Activated gamma-delta T cell treated with Interleukin-2 at 50 U/mL for 16 hours (primary cell): ENCODE measurements at places on chromosomes 13 and 19.

DNA sequence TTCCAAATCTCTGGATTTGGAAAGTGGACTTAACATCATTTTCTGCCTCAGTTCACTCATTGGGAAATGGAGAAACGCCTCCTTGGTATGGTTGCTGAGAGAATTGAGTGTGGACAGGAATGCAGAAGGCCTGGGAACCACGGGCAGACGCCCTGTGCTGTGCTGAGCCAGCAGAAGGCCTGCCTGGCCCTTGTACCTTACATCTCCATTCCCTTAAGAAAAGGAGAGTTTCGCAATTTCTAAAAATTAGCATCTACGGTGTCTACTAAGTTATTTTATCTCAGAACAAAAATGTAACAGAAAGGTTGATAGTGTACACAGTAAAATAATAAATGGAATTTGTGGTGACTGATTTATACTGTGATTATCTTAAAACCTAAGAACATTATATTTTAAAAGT lies 78.7 kb downstream of the IPO5 start:
- no peak for DNase-seq

DNA sequence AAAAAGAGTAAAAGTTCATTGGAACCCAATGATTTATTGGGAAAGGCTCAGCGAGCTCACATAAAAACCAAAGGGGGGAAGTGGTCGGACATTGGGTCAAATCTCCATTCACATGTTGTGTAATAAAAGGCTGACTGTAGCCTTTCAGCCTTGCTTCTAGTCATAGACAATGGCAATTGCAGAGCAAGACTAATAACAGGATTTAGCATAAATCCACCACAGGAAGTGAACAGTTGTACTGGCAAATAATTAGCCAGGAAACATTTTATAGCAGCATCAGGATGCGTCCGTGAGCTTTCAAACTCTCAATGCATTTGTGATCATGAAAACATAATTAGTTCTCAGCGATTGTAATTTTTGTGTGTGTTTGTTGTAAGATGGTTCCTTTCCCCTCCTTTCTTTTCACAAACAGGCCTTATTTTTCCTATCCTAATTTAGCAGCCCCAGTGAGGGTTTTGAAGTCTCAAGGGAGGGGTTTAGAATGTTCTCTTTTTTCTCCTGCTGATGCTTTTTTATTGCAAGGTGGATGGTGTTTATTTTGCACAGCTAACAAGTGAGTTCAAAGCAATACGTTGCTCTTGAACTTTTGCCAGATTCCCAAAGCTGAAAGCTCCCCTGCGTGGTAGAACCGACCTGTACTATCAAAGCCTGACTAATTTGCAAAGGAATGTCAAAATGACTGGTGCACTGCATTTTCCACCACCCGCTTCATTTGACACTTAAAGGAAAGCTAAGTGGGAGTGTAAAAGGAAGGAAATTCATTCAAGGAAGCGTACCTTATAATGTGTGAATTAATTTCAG lies 105.6 kb downstream of the SPRY2 start:
- DNase-seq = no peak

DNA sequence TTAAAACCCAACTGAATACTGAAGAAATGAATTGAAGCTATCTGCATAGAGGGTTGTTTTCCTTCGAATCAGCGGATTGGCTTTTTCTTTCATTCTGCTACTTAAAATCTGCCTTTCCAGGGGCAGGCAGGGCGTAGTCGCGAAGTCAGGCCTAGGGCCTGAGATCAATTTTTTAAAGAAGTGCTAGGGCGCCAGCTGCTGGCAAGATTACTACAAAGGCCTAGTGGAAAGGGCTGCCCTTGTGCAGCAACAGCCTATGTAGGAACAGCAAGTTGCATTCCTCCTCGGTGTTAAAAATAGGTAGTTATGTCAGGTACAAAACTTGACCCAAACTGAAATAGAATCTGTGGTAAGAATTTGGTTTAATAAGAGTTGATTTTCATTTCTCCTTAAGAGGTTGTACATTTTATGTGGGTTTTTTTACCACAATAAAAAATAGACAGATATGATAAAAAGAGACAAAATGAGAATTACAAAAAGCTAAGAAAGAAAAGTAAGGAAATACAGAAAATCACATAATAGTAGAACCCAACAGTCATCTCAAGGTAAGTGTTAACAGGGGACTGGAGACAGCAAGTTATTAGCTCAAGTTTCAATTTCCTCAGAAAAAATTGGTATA lies 9.5 kb upstream of the URAD start:
- no peak for DNase-seq

DNA sequence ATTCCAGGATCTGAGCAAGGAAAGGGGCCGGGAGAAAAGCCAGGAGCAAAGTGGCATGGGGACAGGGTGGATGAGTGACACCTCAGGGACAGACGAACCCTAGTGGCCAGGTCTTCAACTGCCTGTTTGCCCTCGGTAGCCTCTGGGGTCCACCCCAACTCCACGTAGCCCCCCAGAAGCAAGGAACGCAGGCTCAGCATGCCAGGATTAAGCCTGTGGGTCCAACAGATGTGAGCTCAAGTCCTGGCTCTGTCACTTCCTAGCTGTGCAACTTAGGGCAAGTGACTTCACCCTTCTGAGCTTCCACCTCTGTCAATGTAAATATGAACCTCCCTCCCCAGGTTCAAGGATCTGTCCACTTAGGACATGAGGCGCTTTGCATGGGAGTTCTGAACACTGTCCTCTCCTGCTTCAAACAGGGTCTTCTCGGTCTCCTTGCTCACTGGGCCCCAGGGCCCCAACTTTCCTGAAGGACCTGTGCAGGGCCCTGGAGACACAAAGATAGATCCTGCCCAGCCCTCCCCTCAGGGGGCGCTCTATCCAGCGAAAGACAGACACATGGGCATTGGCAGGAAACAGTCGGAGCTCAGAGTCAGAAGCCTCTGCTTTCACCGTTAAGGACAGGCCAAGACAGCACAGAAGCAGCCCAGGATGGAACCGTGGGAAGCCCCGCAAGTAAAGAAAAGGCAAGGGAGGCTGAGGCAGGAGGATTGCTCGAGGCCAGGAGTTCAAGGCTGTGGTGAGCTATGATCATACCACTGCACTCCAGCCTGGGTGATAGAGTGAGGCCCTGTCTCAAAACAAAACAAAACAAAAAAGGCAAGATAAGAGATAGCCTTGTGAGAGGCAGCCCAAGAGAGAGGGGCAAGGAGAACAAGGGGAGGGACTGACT lies 13.2 kb downstream of the SYDE1 start:
- DNase-seq = no peak

GRCh38 chr19:43320546-43320945 lies 32.9 kb upstream of the CD177 start:
- DNase-seq = no peak

DNA sequence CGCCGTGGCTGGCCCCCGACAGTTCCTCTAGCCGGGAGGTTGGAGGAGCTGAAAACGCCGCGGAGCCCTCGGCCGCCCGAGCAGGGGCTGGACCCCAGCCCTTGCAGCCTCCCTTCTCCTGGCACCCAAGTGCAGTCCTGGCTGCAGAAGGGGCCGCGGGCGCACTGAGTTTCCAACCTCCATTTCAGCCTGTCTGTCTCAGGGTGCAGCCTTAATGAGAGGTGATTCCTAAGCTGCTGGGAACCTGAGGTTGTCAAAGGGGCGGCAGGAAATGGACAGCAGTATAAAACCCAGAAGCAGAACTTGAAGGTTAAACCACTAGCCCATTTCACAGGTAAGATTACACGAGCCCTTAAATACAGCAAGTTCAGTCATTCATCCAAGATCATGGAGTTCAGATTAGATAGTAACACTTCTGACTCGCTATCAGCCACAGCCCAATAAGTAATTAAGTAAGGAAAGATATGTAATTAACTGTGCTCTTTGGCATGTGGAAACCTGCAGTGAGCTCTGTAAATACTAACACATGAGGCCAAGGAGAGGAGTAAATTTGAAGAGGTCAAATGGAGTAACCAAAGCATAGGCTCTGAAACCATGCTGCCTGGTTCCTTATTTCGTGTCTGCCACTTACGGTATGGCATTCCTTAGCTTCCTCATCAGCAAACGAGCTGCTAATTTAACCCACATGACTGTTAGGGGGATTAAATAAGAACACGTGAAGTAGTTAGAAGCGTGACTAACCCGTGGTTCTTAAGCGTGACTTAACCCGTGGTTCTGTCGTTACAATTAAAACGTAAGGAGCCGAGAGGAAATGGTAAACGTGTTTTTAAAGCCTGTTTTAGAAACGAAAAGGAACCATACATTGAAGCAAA lies 686 bp downstream of the SETDB2 start:
- DNase-seq = peak; percentile 14

DNA sequence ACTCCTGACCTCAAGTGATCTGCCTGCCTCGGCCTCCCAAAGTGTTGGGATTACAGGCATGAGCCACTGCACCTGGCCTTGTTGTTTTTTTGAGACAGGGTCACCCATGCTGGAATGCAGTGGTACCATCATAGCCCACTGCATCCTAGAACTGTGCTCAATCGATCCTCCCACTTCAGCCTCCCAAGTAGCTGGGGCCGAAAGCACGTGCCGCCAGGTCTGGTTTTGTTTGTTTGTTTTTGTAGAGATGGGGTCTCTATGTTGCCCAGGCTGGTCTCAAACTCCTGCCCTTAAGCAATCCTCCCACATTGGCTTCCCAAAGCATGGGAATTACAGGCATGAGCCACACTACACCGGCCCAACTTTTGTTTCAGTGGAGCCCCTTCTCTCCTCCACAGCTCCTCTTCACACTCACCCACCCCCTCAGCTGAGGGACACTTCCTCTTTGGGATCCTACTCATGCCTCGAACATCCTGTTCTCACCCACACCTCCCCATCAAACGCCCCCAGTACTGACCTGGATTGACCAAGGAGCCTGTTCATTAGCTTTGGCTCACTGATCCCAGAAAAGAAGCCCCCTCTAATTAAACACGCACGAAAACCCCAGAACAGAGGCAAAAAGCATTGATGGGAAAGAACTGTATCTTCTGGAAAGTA lies 12.8 kb upstream of the CERS4 start:
- no peak for DNase-seq

DNA sequence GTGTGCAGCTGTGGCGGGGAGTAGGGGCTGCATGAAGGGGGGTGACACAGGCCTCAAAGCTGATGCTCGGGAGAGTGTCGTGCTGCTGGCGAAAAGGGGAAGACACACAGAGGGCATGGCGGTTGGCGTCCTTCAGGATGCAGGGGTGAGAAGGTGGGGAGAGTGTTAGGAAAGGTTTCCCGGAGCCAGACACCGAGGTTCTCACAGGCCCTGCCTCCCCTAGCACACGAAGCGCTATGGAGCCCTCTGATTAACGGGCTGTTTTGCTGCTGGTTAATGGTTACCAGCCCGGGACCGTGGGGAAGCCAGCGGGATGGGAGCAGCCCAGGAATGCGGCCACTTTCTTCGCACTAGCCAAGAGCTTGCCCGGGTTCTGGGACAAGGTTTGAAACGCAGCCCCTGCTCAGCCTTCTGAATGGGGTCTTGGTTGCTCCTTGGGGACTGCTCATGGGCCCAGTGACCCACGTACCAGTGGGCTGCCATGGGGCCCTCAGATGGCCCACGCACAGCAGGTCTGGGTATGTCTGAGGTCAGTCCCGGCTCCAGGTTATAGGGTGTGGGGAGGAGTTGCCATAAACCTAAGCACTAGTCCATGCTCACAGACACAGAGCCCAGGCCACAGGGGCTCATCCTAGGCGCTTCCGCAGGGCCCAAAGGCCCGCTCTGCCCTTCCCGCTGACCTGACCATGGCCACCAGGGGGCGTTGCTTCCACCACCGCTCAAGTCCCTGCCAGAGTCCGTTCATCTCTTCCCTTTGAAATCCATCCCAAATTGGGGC lies 31.3 kb upstream of the ISYNA1 start:
- peak; percentile 60 for DNase-seq

- no peak for DNase-seq
These were observed 39.3 kb upstream of the TCF3 start for GRCh38 chr19:1691589-1692290.

DNA sequence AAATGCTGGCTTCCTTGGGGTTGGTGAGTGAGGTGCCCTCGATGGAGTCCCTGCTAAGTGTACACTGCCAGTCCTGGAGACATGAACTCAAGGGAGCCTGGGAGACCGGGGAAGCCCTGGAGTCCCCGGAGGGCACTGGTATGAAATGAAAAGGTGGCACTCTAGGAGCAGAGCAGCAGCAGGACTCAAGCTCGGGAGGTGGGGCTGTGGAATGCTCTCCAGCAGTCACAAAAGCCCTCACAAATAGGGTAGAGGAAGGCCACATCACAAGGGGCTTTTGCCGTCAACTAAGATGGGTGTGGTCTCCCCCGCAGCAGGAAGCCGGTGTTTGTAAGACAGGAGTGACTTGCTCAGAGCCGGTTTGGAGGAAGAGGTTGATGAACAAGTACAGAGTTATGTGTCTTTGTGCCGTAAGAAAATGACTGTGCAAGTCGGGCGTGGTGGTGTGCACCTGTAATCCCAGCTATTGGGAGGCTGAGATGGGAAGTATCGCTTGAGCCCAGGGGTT lies 19.3 kb downstream of the CCNE1 start:
- DNase-seq = peak; percentile 61

DNA sequence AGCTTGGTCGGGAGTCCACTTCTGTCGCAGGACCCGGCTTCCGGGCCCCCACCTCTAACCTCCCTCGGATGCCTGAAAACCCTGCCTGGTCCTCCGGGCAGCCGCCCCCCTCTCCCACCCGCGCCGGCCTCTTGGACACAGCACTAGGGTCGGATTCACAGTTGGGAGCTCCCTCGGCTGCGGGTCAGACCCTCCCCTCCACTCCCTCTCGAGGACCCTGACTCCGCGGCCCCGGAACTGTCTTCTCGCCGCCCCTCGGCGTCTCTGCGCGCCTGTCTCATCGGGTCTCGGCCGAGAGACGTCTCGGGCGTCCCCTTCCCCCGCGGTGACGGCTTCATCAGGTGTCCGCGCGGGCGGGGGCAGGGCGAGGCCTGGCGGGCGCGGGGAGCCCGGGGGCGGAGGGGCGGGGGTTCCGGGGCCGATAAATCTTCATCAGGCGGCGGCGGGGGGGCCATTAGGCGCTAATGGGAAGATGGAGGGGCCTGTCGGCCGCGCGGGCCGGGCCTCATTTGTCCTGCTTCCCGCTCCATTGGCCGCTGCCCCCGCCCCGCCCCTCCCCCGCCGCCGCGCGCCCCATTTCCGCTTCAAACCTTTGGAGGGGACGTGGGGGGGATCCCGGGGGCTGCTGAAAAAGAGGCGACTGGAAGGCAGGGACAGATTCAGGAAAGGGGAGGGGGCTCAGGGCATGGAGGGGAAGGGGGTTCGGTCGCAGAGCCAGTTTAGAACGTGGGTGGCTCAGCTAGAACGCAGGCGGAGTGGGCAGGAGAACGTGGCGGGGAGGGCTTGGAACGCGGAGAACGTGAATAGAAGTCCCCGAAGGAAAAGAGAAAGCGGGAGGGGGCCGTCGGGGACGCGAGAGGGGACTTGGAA lies 11.8 kb upstream of the ERFL start:
- peak; percentile 31 for DNase-seq

- DNase-seq = no peak
These were observed 391.8 kb downstream of the FGF9 start for GRCh38 chr13:22062478-22063205.

GRCh38 chr13:40994581-40995230 lies 24.4 kb downstream of the ELF1 start:
- no peak for DNase-seq

GRCh38 chr19:14085309-14085995 lies at the start of gene C19orf67:
Gene C19orf67, minus strand, starts transcription at chr19:14085783. Its CDS starts 156 bp downstream, at chr19:14085627.
- no peak for DNase-seq

- DNase-seq = no peak
These were observed 14.6 kb downstream of the RAB3D start for GRCh38 chr19:11324748-11325389.

- no peak for DNase-seq
These were observed 9.3 kb downstream of the CDC16 start for GRCh38 chr13:114243971-114244370.

- DNase-seq = no peak
These were observed 79.2 kb downstream of the IRS2 start for GRCh38 chr13:109707044-109707741.

GRCh38 chr19:45186509-45187334 lies 8.1 kb downstream of the BLOC1S3 start:
- DNase-seq = no peak

- no peak for DNase-seq
These were observed 45.1 kb downstream of the DCLK1 start for GRCh38 chr13:36086117-36086516.
